Thoracic aorta endothelial cell (primary cell): ENCODE measurements at places on chromosomes 2 and 18. TPM values are rescaled to one million over a fixed set of nuclear protein-coding genes. Genes with fewer than 3 reads are reported as not detected.

Gene FHOD3
- 0.07 TPM in 1 of 2 replicates, not detected in the other for total RNA-seq

Gene SGO2
- 33.1 and 44.5 TPM in 2 replicates for total RNA-seq

Gene MAP2
- total RNA-seq = 24.5 and 46.1 TPM in 2 replicates

Gene CAPN14
- under 0.01 and 0.14 TPM in 2 replicates for total RNA-seq

Gene C2orf78
- total RNA-seq = not detected in 2 replicates

Gene PKDCC
- 1.1 and 3.5 TPM in 2 replicates for total RNA-seq

Gene XDH
- under 0.01 TPM in 2 replicates for total RNA-seq

Gene UGT1A3
- not detected in 2 replicates for total RNA-seq

Gene GPR45
- total RNA-seq = not detected in 2 replicates

Gene ANKZF1
- total RNA-seq = 29.2 and 29.9 TPM in 2 replicates

Gene LHCGR
- not detected in 2 replicates for total RNA-seq

Gene ESPNL
- total RNA-seq = under 0.01 TPM in 1 of 2 replicates, not detected in the other

Gene IL1RL2
- total RNA-seq = 0.07 TPM in 1 of 2 replicates, not detected in the other

Gene LDLRAD4
- total RNA-seq = 1.1 and 1.6 TPM in 2 replicates

Gene ALK
- total RNA-seq = not detected in 2 replicates

Gene CD8A
- not detected in 2 replicates for total RNA-seq

Gene RUFY4
- not detected in 2 replicates for total RNA-seq

Gene THUMPD2
- 13.6 and 13.7 TPM in 2 replicates for total RNA-seq

Gene FOXD4L1
- 0.13 TPM in 1 of 2 replicates, not detected in the other for total RNA-seq

Gene CD302
- total RNA-seq = 15.9 and 16.1 TPM in 2 replicates

Gene ARHGEF33
- total RNA-seq = 0.13 and 0.14 TPM in 2 replicates

Gene DTNA
- 15.0 and 19.8 TPM in 2 replicates for total RNA-seq

Gene GALNT14
- 0.66 and 2.4 TPM in 2 replicates for total RNA-seq

Gene ABCB11
- 0.50 and 0.53 TPM in 2 replicates for total RNA-seq

Gene NPAS2
- 34.9 and 35.6 TPM in 2 replicates for total RNA-seq

Gene IL36A
- total RNA-seq = not detected in 2 replicates

Gene SDC1
- 1.6 and 2.4 TPM in 2 replicates for total RNA-seq

Gene CRYGC
- total RNA-seq = not detected in 2 replicates

Gene SERPINB11
- total RNA-seq = not detected in 2 replicates

Gene ANKRD39
- 6.8 and 9.1 TPM in 2 replicates for total RNA-seq

Gene LIPG
- total RNA-seq = 54.9 and 78.5 TPM in 2 replicates
